ENCODE measurements at places on chromosomes 12 and 14. TPM values are rescaled to one million over a fixed set of nuclear protein-coding genes. Genes with fewer than 3 reads are reported as not detected.

- no peak for DNase-seq
Observed at GRCh38 chr12:50243507-50243906, 39.8 kb downstream of the LIMA1 start.

DNA sequence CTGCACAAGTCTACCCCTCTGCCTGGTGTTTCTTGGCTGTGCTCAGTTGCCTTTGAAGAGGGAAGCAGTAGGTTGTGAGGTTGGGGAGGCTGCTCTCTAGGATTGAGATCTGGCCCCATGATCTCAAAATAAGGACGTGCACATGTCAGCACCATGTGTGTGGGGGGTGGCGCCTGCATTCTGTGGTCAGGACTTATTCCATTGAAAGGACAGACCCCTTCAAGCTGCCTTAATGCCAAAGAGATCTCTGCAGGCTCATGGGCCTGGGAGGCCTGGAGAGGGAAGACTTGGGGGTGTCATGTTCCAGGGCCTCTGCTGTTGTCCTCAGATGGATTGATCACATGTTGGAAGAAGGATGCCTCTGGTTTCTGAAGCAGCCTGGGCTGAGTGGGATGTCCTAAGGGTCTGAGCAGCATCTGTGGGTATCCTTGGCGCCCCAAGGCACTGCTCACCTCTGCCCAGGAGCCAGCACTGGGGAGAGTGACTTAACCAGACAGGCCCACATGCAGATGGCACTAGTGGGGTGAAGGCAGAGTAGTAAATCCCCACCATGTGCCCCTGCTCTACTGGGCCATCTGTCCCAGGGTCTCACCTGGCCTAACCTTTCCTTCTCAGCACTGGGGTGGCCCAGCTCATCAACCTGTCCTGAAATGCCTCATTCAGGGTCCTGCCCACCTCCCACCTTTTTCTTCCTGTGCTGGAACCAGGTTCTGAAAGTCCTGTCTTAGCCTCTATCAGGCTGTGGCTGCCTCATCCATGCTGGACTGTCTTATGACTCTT is 118.9 kb downstream of the ADGRD1 start:
- DNase-seq: no peak

GRCh38 chr12:41509271-41510055 is 321.3 kb downstream of the PDZRN4 start:
- DNase-seq: no peak

GRCh38 chr12:29545102-29545467 is 47.6 kb upstream of the OVCH1 start:
- no peak for DNase-seq

DNA sequence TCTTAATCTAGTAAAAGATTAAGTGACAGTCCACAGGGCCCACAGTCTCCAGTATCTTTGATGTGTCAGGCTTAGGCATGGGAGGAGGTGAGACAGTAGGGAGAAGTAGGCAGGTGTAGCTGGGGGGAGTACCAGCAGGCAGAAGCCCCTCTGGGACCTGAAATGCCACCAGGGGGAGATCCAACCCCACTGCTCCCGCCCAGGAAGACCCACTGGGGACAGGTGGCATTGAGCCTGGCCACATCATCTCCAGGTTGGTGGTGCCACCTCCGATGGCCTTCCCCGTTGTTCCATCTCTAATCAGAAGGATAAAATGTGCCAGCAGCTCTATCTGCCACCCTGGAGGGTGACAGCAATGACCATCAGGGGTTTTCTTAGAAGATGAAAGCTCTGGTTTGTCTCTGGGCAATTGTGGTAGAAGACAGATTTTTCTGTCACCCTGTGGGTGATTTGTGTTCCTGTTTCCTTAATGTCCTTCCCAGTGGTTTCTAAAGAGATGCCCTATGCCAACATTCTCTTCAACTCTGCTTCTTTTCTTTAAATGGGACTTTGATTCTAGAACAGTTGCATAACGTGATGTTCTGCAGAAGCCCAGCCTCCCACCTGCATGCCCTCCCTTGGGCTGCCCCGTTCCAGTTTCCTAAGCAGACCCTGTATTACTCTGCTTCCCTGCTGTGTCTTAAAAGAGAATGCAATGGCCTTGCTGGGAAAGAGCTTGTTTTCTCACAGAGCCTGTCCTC is 12.3 kb upstream of the SERPINA12 start:
- no peak for DNase-seq

GRCh38 chr14:30291216-30291615 is 267.7 kb upstream of the G2E3 start:
- DNase-seq: peak; percentile 53

Gene FAM181A
- total RNA-seq: not detected

All from RPMI7951 (cell line).